ENCODE measurements at places on chromosomes 7 and 10.

DNA sequence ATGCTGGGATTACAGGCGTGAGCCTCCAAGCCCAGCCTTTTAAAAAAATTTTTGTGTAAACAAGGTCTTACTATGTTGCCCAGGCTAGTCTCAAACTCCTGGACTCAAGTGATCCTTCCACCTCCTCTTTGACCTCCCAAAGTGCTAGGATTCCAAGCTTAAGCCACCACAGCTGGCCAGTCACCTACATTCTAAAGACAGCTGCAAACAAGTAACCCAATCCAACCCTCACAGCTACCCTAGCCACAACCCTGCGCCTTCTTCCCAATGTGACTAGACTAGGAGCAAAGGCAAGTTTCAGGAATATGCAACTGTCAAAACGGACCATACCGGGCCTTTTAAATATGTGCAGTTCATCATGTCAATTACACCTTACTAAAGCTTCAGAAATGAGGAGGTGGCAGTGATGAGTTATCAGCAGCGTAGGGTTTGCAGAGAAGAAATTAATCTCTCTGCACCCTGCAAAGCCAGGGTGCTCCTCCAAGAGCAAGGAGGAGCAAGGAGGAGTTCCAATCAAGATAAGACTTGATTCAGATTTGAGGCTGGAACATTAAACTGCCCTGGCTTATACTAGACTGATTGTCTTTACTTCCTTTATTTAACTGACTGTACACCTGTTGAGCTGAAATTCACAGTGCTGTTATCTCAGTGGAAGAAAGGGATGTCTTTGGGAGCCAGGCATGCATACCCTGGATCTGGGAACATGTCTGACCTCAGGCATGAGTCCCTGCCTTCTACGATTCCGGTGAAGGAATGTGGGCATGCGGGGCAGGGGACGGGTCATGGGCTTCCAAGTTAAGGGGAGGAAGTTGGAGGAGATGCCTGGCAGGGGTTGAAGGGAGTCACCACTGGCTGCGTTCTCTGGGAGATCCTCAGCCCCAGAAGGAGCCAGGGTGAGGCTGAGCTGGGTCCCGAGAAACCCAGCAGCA, 15.5 kb upstream of the TMEM120A start:
- DNase-seq = no peak

- no peak for DNase-seq
Observed at GRCh38 chr7:31071645-31072029, 19.5 kb downstream of the ADCYAP1R1 start.

GRCh38 chr10:26637521-26638275, 59.8 kb upstream of the PDSS1 start:
- no peak for DNase-seq

DNA sequence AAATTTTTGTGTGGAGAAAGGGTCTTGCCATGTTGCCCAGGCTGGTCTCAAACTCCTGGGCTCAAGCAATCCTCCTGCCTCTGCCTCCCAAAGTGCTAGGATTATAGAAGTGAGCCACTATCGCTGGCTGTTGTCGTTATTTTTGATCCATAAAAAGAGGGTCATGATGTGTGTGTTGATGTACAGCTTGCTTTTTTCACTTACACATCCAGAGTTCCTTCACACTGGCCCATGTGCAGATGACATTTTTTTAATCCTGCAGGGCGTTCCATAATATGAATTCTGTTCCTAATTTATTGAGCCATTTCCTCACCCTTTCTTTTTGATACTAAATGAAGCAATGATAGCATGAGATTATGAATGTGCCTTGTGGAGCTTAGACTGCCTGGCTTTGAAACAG, 40.8 kb downstream of the GRK5 start:
- DNase-seq = no peak

DNA sequence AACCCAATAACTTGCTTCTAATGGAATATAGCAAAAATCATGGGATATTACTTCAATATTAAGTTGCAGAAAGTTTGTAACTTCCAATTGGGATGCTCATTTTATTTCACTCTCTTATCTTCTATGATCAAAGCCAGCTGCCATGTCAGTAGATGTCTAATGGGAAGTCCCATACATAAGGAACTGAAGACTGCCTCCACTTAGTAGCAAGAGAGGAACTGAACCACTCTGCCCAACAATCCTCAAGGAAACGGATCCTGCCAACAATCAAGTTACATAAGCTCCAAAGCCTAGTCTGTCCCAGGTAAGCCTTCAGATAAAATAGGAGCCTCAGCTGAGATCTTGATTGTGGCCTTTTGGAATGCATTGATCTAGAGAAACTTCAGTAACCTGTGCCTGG, 431.5 kb upstream of the PCDH15 start:
- DNase-seq = no peak

- no peak for DNase-seq
Observed at GRCh38 chr10:15990535-15991129, 130.3 kb upstream of the MINDY3 start.

DNA sequence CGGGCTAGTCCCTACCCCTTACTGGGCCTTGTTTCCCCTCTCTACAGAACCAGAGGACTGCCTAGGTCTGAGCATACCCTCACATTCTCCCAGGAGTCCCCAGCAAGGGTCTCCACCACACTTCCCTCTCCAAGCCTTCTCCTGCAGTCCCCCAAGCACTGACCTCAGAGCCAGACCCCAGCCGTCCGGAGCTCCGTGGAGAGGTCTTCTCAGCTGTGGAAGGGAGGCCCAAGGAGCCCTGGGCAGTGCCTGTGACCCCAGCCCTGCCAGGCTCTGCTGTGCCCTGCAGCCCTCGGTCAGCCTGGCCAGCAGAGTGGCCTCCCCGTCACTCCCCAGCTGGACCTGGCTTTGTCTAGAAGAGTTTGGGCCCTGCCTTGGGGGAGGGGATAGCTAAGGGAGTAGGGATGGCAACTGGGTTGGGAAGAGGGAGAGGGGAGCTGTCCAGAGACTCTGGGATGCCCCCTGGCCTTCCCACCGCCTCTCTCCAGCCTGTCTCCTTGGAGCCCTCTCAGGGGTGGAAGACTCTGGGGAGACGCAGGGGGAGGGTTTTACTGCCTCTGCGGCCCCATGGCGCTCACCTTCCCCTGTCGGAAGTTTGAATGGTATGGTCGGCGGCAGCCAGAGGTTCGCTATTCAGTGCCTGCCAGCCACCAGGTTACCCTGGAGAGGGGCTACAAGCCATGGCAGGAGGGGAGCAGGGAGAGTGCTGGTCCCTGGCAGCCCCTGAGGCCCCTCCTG, at the start of gene C10orf105:
Gene C10orf105, minus strand, starts transcription at position 315 of the 738 bp plus-strand sequence. CDS start 3,441 bp downstream, outside the sequence.
- no peak for DNase-seq

- DNase-seq = no peak
Observed at GRCh38 chr7:114760477-114760876, 161.4 kb upstream of the MDFIC start.

- no peak for DNase-seq
Observed at GRCh38 chr10:31151301-31151700, 119.6 kb upstream of the ZNF438 start.

DNA sequence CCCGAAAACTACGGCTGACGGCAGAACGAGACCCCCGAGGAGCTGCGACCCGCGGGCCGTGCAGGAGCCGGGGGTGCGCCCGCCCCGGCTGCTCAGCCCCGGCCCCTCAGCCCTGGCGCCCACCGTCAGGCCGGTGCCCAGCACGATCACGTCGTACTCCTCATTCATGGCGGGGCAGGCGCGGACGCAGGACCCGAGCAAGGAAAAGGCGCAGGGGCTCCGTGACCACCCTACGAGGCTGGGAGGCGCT, 218 bp downstream of the GDI2 start:
- DNase-seq = no peak

GRCh38 chr7:99992330-99993038, 16.7 kb upstream of the AZGP1 start:
- DNase-seq = no peak

DNA sequence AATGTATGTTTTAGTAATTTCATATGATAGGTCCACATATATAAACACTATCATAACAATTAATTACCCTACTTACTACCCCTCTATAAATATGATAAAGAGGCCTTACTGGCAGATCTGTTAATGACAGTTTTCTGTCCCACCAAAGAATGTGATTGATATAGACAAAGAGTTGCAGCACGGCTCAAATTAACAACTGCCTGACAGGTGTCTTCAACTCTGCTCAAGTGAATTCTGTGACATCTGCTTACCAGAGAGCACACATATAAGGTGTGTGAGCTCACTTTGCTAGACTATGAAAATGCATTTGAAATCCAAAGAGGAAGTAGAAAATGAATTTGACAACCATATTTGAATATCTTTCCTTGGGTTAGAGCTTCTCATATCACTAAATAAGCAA, 36.6 kb downstream of the CACNA2D1 start:
- DNase-seq = no peak

GRCh38 chr7:20651960-20652544, 36.6 kb downstream of the ABCB5 start:
- peak; percentile 14 for DNase-seq

DNA sequence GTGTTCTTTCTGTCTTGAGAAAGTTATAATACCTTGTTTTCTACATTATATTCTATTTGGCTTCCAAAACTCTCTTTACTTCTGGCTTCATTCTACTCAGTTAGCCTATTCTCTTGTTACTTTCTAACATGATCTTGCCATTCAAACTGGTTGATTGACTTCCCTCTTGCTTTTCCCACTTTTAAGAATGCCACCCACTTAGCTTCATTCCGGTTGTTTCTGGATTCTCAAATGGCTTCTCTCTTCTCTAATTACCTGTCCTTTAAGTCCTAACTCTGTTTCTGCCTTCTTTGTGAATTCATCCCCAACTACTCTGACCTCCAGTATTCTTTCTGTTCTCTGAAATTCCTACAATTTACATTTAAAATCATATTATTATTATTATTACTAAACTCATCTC, 52.0 kb downstream of the ANKIB1 start:
- DNase-seq = no peak

GRCh38 chr7:98998821-98999725, 120.7 kb downstream of the TRRAP start:
- DNase-seq = no peak

- DNase-seq = no peak
Observed at GRCh38 chr7:142168746-142169145, 57.2 kb downstream of the MGAM2 start.

DNA sequence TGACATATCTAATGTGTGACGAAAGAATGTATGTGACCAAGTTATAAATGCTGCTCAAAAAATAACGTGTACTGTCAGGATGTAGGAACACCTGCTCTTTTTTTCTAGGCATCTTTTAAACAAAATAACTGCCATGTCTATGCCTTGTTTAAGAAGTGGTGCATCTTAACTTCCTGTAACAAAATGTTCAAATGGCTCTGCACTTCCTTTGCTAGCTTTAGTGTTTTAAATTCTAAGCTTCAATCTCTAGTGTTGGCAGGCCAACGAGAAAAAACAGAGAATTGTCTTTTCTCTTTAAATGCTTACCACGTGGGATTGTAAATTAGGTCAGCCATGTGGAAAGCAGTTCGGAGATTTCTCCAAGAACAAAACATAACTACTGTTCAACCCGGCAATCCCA, 14.6 kb upstream of the PDSS1 start:
- DNase-seq = no peak

- peak; percentile 0 for DNase-seq
Observed at GRCh38 chr10:102919246-102919959, 1.3 kb downstream of the CNNM2 start.

DNA sequence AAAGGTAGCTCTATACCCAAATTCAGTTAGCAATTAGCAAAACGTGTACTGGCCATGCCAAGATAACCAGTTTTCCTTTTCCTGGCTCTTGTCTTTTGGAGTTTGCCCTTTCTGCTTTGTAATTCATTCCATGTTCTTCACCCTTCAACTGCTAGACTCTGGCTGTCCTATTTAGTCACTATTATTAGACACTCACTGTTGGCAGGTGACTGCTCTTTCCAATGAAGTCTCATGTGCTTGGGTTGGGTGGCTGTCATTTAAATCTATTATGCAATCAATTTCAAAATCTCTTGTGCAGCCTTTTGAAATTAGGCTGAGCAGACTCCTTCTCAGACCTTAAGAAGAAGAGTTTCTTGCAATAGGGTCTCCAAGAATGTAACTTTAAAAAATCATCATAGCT, 266.5 kb downstream of the GPR158 start:
- DNase-seq = no peak

DNA sequence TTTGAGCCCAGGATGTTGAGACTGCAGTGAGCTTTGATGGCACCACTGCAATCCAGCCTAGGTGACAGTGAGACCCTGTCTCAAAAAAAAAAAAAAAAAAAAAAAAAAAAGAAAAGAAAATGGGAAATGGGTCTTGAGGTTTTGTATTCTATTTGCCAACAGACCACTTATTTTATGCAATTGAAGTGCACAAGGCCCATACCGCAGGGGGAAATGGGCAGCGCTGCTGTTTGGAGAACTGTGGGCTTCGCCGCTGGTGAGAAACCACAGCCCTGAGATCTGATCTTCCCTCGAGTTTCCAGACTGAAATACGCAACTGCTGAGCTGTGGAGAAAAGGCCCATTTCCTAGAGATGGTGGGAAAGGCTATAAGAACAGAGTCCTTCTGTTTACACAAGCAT, 512.0 kb downstream of the TCERG1L start:
- DNase-seq = no peak

GRCh38 chr7:6121141-6121540, 90.0 kb downstream of the ANKRD61 start:
- peak; percentile 26 for DNase-seq

DNA sequence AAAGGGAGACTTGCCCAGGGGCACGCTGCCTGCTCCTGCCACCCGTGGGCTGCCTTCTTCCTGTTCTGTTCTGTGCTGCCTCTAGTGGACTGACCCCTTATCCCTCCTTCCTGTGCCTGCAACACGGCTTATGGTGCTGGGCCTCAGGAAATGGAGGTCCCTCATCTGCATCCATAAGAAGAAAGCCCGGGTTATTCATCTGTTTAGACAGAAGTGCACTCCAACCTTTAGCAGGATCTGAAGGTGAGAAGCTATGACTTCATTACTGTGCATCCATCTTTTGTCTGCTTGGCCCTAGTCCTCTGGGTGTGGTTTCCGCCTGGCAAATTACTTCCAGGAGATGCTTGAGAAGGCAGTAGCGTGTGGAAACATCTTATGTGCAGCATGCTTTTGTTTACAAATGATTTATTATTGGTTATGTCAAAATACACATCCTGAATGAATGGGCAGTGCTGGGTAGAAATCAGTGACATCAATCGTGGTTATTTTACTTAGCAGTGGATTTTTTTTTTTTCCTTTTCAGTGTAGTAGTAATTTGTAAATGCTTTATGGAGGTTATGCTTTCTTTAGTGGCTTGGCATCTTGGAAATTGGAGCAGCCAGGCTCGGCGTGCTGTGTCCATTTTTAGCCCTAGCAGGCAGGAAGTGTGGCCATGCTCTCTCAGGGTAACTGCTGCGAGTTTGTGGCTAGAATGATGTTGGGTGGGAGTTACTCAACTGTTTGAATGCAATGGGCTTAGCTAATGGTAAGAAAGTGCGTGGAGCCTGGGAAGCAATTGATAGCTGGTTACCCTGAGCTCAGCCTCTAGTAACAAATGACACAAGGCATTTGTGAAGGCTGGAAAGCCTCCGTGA, 12.7 kb downstream of the PTPRE start:
- no peak for DNase-seq

Data from fibroblast of skin of abdomen (primary cell).